ENCODE measurements at places on chromosomes 2 and 18. TPM values are rescaled to one million over a fixed set of nuclear protein-coding genes. Genes with fewer than 3 reads are reported as not detected.

Gene GALNT13
- 5.8 TPM for total RNA-seq

Gene FTCDNL1
- 2.1 TPM for total RNA-seq

DNA sequence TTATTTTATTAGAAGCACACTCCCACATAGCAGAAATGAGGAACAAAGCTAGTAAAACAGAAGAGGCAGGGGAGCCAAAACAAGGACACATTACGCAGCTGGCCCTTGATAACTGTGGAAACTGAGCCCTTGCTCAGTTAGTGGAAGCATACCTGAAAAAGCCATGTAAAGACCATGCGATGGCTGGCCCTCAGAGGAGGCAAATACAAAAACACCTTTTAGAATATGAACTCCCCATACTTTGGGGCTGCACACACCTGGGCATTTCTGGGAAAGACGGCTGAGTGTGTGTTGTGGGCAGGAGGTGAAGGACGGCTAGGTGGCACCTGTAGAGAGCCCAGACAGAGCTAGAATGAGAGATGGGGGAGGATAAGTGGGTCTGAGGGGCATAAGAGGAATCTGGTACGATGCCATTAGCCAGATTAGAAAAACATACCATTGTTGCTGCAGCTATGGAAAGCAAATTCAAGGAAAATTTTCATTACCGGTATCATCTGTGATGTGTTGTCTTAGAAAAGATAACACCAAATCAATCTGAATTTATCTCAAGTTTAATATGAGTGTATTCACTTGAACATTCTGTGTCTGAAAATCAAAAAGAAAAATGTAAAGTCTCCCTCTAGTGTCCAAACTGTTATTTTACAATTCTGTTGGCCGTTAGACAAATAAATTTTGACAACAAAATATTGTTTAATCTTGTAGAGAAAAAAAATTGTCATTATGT, 45.2 kb upstream of the SULT1C3 start:
- DNase-seq, result no peak
- no peak overlapping the region for H3K27ac ChIP-seq
- H3K27me3 ChIP-seq, result no peaks in the 10 kb centered on the region

- no peak for DNase-seq
- H3K27ac ChIP-seq, result no peak overlapping the region
- no peaks in the 10 kb centered on the region for H3K36me3 ChIP-seq
- no peaks in the 10 kb centered on the region for H3K4me1 ChIP-seq
- no peaks in the 10 kb centered on the region for H3K27me3 ChIP-seq
- no peak overlapping the region for H3K4me3 ChIP-seq
Measured at GRCh38 chr2:67854798-67855197, 208.0 kb downstream of the C1D start.

DNA sequence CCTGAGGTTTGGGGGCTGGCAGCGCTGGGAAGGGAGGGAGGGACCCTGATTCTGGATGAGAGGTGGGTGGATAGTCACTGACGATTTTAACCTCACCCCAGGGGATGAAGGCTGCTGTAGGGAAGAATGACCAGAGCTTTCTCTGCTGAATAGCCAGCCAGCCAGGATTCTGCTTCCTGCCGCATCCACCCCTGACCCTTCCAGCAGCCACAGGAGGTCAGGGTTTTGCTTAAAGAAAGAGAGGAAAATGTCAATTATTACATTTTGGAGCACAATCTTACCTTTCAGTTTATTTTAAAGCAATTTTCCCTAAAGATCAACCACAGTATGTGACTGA, 217.7 kb downstream of the GBX2 start:
- no peak overlapping the region for H3K27ac ChIP-seq
- no peak for DNase-seq
- no peaks in the 10 kb centered on the region for H3K27me3 ChIP-seq
- no peaks in the 10 kb centered on the region for H3K36me3 ChIP-seq
- H3K4me3 ChIP-seq, result no peak overlapping the region

- H3K4me1 ChIP-seq, result no peaks in the 10 kb centered on the region
- no peaks in the 10 kb centered on the region for H3K36me3 ChIP-seq
- H3K27me3 ChIP-seq, result no peaks in the 10 kb centered on the region
- H3K27ac ChIP-seq, result no peak overlapping the region
Measured at GRCh38 chr2:38026846-38027245, 49.1 kb downstream of the CYP1B1 start.
